CD4-positive, alpha-beta T cell treated with Interleukin-15 for 4 hours (primary cell): ENCODE measurements at places on chromosomes 13 and 19.

- no peak for DNase-seq
These were observed 1029.8 kb downstream of the DIAPH3 start for GRCh38 chr13:59133903-59134302.

- DNase-seq, result no peak
These were observed 536 bp upstream of the AKAP8 start for GRCh38 chr19:15379999-15380647.

DNA sequence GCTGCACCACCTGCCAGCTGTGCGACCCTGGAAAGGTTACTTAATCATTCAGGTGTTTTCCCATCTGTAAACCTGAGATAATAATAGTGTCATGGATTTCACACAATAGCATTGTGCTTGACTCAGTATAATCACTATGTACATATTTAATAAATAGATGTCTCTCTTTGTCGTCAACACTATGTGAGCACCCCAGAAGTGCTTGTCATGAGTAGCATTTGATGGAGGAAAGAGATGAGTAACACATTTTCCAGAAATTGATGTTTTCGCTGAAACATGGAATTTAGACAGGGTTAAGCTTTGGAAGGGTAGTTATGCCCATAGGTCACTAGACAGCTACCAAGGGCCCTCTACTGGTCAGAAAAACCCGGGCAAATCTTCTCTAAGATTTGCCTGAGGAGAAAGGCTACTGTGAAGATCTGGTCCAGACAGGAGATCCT is 9.5 kb upstream of the MBNL2 start:
- DNase-seq, result no peak

DNA sequence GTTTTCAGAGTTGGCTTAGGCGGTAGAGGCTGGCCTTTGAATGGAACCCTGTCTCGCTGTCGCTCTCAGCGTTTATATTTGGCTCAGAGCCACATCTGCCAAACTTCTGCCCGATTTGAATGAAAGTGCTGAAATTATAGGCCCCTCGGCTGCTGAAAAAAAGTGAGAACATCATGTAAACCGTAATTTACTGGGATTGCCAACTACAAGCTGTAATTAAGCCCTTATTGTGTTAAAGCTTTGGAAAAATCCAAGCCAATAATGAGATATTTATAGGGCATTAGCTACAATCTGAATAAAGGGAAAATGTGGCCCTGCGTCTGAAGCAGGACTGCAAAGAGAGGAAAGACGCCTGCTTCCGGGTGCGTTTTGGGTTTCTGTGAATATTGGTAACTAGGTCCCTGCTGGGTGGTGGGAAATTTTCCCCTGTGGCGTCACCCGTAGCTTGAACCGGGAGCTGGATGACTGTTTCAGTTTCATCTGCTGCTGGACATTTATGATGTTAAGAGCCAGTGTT is 9.9 kb downstream of the DNM2 start:
- no peak for DNase-seq

DNA sequence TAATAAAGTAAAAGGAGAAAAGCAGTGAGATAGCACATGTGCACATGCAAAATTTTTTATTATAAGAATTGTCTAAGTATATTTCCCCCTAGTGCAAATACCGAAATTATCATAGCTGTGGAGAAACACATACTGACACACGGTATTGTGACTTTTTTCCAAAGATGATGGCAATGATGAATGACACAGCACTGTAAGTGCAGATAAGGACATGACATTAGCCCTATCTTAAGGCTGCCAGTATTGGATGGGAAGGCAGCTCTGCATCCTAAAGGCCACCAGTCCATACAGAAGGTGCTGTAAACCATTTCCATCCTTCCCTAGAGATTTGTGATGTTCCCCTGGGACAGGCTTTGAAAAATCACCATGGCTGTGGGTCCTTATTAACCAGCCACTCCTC is 11.5 kb upstream of the MICU2 start:
- no peak for DNase-seq

DNA sequence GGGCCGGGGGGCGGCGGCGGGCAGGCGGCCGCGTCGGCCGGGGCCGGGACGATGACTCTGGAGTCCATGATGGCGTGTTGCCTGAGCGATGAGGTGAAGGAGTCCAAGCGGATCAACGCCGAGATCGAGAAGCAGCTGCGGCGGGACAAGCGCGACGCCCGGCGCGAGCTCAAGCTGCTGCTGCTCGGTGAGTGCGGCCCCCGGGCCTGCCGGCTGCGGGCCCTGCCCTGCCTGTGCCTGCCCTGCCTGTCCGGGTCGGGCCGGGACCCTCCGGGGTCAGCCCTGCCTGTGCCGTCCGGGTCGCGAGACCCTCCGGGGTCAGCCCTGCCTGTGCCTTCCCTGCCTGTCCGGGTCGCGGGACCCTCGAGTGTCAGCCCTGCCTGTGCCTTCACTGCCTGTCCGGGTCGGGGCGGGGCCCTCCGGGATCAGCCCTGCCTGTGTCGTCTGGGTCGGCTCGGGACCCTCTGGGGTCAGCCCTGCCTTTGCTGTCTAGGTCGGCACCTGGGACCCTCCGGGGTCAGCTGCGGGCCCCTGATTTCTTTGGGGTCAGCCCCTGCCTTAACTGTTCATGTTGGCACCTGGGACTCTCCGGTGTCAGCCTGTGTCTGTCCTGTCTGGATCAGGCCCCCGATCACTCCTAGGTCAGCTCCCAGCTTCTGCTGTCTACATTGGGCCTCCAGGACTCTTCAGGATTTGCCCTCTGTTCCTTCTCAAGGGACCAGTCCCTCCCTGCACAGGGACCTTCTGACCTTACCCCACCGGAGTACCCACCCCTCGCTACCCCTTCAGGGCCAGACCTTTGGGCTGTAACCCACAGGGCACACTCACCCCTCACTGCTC is 659 bp downstream of the GNA11 start:
- peak; percentile 11 for DNase-seq

DNA sequence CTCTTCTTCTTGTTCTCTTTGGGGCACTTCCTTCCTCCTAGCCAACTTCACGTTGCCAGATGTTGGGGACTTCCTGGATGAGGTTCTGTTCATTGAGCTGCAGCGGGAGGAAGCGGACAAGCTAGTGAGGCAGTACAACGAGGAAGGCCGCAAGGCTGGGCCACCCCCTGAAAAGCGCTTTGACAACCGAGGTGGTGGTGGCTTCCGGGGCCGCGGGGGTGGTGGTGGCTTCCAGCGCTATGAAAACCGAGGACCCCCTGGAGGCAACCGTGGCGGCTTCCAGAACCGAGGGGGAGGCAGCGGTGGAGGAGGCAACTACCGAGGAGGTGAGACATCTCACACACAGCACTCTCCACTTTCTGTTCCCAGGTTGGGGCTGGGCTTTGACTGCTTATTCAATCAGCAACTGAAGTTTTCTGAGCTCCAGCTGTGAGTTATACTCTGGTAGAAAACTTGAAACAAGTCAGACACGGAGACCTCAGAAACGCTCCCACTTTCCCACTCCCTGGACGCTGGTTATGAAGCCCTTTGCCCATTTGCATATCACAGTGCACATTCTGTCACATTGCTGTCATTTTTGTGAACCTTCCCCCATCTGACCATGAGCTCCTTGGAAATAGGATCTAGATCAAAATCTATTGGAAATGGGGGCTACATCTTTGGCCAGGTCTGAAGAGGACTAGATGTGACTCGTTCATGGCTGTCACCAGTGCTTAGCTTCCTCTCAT is 7.2 kb upstream of the CCDC97 start:
- DNase-seq, result peak; percentile 73
